Renal cortical epithelial cell (primary cell): ENCODE measurements at places on chromosomes 7 and 10. TPM values are rescaled to one million over a fixed set of nuclear protein-coding genes. Genes with fewer than 3 reads are reported as not detected.

The NUPR2 gene
- total RNA-seq, result 0.20 TPM in 1 of 2 replicates, not detected in the other

The ASIC3 gene
- total RNA-seq, result 0.15 TPM in 1 of 2 replicates, not detected in the other

The TDRD1 gene
- 0.69 and 8.1 TPM in 2 replicates for total RNA-seq

The ITIH5 gene
- 0.52 and 11.1 TPM in 2 replicates for total RNA-seq

The GNAT3 gene
- not detected in 2 replicates for total RNA-seq

The TMEM196 gene
- total RNA-seq, result 0.17 and 1.2 TPM in 2 replicates

The FAM131B gene
- 1.0 and 4.2 TPM in 2 replicates for total RNA-seq
